ENCODE measurements at places on chromosomes 12 and 14.
A peak's percentile ranks its signal among the peaks of the same experiment; 100 is the strongest.

- DNase-seq, result peak; percentile 91
These were observed 83.8 kb upstream of the DNM1L start for GRCh38 chr12:32595251-32595650.

DNA sequence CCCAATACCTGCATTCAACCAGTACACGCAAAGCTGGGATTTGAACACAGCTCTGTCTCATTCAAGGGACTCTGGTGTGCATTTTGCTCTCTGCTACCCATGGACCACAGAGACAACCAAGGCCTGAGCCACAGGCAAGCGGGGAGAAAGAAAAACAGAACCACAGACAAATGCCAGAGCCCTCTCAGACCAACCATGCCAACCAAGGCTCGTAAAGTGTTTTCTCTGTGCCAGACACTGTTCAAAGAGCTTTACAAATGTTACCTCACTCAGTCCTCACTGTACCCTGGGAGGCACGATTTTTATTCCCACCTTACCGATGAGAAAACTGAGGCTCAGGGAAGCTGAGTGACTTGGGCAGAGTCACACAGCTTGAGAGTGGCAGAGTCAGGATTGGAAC, 32.4 kb upstream of the EML1 start:
- no peak for DNase-seq

DNA sequence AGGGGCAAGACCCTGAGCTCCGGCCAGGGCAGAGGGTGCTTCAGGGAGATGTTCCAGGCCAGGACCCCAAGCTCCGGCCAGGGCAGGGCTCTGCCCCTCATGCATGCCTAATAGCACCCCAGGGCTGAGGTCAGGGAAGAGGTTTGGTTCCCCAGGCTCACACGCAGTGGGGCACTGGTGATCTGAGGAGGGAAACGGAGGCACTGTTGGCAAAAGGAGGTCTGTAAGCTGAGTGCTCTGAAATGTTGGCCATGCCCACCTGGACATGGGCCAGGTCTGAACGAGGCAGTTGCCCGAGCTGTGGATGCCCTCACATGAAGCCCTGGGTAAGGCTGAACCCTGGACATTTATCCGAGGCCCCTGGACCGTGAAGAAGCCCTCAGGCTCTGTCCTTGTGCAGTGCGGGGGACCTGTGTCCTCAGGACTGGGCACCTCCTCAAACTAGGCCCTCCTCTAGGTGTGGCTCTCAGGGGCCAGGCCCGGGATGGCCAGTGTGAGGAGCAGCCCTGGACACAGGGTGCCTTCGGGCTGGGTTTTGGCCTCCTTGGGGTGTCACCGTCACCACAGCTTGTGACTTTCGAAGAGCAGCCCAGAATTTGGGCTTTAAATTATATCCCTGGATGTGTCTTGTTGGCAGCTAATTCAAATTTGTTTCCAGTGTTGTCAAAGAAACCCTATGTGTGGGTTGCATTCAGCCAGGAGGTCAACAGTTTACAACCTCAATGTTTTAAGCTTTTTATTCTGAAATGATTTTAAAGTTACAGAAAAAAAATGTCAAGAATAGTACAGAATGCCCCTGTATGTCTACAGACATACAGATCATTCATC, 66.8 kb downstream of the ADGRD1 start:
- DNase-seq, result no peak

DNA sequence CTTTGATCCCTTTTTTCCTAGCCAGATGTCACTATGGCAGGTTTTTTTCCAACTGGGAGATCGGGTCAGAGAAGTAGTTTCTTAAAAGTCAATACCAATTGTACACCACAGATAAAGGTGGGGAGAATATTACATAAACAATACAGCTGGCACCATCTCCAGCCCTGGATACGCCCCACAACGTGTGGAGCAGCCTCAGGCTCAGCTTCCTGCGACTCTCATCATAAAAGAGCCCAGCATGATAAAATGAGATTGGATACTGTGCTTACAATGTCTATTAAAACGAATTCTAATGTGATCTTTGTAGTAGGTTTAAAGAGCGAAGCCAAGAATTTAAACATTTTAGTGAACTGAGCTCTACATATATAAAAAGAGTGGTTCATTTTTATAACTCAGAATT, 21.5 kb downstream of the EFCAB11 start:
- DNase-seq, result no peak

DNA sequence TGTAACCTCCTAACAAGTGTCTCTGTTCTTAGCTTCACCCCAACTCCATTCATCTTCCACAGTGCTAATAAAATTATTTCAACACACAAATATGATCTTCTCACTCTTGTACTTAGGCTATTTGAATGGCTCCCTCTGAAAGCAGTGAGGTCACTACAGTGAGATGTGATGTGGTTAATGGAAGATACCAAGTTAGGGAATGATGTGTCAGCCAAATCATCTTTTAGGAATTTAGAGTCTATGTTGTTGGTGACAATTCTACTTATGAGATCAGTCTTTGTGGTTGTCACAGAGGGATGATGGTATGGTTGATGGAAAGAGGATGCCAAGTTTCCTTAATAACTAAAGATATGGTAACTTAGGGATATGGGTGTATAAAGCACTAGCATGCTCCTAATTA, 57.6 kb downstream of the POLR3B start:
- DNase-seq, result peak; percentile 82

DNA sequence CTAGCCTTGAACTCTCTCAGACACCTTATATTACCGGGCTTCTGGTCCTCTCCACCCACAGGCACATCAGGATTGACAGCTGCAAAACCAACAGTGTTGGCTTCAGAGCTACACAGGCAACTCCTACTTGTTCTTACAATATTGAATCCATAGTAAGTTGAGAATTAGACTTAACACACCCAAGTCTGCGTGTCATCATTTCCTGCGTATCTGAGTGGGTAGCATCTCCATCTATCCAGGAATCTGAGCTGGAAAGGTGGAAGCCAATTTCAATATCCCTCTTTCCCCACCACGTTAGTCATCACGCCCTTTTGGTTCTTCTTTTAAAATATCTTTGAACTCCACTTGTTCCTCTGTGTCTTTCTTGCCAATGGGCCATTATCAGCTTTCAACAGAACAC, 37.2 kb downstream of the NRXN3 start:
- no peak for DNase-seq

GRCh38 chr12:55743406-55744339, 751 bp downstream of the GDF11 start:
- peak; percentile 65 for DNase-seq

- DNase-seq, result no peak
These were observed at the start of gene ASCL4 for GRCh38 chr12:107774349-107775029. ASCL4 (plus strand) TSS chr12:107774704; CDS start chr12:107775219, 515 bp downstream.

DNA sequence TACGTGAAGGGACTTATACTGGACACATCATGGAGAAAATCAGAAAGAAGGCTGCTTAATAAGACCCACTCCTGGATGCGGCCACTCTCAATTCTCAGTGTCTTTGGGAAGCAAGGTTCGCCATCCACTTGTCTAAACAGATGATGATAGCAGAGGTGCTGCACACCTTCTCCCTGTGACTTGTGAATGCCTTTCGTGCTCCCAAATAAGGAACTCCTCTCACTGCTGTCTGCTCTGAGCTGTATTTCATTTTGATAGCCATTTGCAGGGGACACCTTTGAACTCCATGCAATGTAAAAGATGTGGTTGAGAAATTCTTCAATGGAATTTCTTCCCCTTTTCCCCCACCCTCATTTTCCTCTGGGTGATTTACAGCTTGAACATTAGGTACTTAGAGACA, 11.6 kb downstream of the RMST start:
- no peak for DNase-seq

DNA sequence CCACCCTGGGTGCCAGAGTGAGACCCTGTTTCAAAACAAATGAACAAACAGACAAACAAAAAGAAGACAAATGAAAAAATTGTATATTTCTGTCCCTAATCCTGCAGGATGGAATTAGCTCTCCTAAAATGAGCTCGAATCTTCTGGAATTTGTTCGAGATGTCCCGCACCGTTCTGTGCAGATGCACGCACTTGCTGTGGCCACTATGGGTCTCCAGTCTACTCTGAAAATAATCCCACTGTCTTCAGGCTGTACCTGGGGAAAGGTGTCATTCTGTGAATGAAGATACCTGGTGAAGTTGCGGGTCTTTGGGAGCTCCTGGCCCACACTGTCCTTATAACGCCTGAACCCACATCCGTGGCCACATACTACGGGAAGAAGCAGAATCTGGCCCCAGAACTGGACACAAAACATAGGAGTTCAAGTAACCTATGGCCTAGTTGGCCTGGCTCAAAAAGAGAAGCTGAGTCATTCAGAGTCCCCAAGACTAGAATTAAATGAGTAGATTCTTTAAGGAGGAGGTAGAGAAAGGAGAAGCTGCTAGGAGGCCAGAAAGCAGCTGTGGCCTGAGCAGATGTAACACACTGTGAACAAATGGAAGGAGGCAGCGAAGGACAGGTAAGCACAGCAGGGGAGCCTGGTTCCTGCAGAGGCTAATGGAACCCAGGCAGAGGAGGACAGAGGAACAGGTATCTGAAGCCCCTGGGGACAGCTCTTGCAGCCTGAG, 108.6 kb downstream of the FOXN3 start:
- DNase-seq, result no peak

DNA sequence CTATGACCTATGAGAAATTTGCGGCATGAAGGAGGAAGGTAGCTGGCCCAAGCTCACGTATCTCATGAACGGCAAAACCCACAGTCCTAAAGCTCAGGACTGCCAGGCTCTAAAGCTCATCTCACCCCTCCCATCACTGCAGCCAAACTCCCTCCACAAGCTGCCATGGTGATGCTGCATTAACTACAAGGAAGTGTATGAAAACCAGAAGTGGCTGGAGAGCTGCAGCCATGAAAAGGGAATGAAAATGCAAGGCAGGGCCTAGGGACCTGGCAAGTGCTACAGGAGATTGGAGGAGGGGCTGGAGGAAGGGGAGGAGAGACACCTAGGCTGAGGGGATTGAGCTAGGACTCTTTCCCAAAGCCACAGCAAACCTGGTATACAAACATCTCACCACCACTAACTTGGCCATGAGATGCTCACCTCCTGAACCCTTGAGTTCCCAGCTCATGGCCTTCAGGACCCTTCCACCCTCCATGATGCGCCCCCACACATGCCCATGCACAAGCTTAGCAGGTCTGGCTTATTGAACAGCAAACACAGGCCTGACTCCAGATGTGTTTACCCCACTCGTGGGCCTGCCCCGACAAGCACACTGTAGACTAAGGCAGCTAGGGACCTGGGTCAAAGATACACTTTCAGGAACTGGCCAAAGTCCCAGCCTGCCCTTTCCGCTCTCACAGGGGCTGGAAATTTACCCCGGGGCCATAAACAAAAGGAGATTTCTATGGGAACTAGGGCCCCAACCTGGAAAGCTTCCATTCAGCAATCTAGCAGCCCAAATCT, 42.0 kb downstream of the LTBP2 start:
- peak; percentile 64 for DNase-seq

DNA sequence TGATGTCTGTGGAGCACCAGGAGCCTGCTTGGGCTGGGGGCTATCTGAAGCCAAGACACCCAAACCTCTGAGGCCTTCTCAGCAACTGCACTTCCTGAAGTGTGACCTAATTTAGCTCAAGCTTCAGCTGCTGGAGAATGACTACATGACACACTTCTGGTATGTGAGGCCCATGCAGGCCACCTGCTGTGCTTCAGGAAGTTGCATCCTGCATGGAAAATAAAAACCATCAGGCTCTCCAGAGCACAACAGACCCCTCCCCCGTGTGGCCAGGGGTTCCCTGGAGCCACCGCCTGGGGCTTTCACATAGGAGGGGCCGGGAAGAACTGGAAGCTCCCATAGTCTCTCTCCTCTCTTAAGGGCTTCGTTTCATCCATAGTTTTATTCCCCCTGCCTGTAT, 217.7 kb downstream of the SLC15A4 start:
- no peak for DNase-seq

GRCh38 chr14:96162741-96163140, 41.9 kb upstream of the BDKRB2 start:
- DNase-seq, result no peak

DNA sequence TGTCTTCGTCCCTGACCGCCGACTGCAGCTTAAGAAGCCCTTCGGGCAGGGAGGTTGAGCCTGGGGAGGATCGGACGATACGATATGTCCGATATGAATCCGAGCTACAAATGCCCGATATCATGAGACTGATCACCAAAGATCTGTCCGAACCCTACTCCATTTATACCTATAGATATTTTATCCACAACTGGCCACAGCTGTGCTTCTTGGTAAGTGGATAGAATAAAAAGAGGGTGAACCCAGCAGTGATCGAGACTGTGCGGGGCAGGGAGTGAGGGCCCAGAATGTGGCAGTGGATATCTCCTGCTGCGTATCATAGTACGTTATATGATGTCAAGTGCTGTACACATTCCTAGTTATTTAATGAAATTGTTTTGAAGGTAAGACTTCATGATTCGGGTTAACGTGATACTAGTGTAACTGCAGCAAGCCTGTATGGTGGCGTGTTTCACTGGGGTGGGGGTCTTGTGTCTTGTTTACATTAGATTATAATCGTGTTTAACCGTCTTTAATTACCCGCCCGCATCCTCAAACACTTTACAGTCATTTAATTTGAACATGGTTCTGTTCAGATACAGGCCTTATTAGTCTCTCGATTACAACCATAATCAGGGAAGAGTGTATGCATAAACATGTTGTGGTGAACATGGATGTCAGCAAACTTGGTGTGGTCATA, 1.3 kb downstream of the NAA30 start:
- no peak for DNase-seq

DNA sequence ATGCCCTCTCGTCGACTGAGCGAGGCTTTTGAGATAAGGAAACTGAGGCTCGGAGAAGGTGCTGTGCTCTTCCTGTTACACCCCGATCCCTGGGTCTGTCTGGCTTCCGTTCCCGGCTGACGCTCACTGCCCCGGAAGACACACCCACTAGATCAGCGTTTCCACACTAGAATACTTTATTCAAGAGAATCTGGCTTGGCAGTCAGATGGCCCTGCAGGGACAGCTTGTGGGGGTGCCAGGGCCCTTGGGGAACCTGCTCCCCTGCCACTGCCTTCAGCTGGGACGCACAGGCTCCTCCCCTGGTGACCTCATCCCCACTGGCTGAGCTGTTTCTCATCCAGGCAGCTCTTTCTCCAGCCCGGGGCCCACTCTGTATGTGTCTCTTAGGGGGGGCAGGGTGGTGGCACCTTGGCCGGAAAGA, 13.7 kb downstream of the PGF start:
- DNase-seq, result peak; percentile 57

- DNase-seq, result peak; percentile 9
These were observed 926.6 kb upstream of the TMEM132C start for GRCh38 chr12:127340381-127340780.

DNA sequence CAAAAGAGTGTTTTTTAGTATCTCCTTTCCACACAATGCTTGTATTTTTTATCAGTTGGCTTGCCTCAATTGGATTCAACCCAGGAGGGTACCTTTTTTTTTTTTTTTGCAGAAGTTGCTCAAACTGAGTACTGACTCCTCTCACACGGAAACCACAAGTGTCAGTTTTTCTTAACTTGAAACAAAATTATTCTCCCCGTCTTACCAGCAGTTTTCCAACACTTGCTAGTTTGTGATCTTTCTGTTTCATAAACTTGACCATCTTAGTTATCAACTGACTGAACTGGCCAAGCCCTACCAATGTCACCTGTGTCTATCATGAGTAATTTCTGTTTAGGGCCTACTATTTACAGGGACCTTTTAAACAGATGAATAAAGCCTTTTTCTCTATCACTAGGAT, 34.1 kb upstream of the ITPR2 start:
- no peak for DNase-seq

GRCh38 chr12:126076515-126076914, 1011.3 kb downstream of the AACS start:
- DNase-seq, result no peak

- DNase-seq, result no peak
These were observed 41.2 kb downstream of the SLC6A12 start for GRCh38 chr12:172732-173161.

GRCh38 chr12:125272383-125272933, 207.2 kb downstream of the AACS start:
- peak; percentile 20 for DNase-seq
